ENCODE measurements at places on chromosomes 12 and 14.

DNA sequence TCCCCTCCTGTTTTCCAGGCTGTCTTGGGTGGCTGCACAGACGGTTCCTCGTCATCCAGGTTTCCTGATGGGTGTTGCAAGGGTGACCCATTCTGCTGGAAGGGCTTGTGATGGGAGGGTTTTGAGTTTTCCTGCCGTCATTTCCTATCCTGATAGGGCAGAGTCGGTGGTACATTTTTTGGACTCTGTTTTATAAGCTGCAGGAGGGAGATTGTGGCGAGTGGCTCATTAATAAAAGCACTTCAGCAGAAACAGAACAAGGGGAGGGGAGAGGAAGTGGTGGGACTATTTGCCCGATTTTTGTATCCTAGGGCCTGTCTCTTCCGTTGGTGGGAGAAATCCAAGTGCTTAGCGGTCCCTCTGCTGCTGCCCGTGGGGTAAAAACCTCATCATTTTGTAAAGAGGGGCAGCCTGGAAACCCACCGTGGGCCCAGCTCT lies 40.0 kb downstream of the TSPAN9 start:
- DNase-seq, result no peak

- no peak for DNase-seq
Measured at GRCh38 chr12:41681898-41682297, 462.8 kb downstream of the GXYLT1 start.

GRCh38 chr14:49972823-49973222 lies 79.9 kb downstream of the ARF6 start:
- peak; percentile 40 for DNase-seq

GRCh38 chr12:56257491-56258067 lies 605 bp downstream of the ANKRD52 start:
- peak; percentile 14 for DNase-seq

- peak; percentile 22 for DNase-seq
Measured at GRCh38 chr14:90381999-90382451, 14.8 kb upstream of the CALM1 start.

Measured in activated naive CD8-positive, alpha-beta T cell treated with anti-CD3 and anti-CD28 coated beads, Interleukin-2, amount 50 U/mL, for 24 hours (primary cell).